Stimulated activated CD4-positive, alpha-beta T cell treated with anti-CD3 and anti-CD28 coated beads, TNF-alpha, amount 100 ng/mL, for 1 hour (primary cell): ENCODE measurements at places on chromosomes 1 and 21.

DNA sequence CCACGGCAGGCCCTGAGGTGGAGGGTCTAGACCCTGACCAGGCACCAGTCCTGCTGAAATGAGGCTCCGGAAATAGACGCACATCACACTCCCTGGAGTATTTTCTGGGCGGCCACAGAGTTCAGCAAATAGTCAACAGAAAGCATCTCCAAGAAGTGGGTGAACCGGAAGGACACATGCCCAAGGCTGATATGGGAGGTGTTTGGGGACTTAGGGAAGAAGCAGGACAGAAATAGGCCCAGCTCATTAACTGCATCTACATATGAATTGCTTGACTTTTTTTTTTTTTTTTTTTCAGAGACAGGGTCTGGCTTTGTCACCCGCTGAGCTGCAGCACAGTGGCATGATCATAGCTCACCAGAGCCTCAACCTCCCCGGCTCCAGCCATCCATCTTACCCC lies 36.5 kb upstream of the GPR157 start:
- no peak for DNase-seq

GRCh38 chr1:181104790-181105133 lies 16.3 kb downstream of the IER5 start:
- DNase-seq: no peak

GRCh38 chr1:211326528-211327345 lies at the start of gene TRAF5:
Gene TRAF5 (plus strand): TSS chr1:211326833. CDS start chr1:211353240, 26,407 bp downstream.
- DNase-seq: peak; percentile 39

GRCh38 chr1:167554028-167554779 lies 642 bp upstream of the CREG1 start:
- DNase-seq: no peak

- DNase-seq: no peak
Observed at GRCh38 chr1:31976401-31976800, 37.3 kb upstream of the KHDRBS1 start.

DNA sequence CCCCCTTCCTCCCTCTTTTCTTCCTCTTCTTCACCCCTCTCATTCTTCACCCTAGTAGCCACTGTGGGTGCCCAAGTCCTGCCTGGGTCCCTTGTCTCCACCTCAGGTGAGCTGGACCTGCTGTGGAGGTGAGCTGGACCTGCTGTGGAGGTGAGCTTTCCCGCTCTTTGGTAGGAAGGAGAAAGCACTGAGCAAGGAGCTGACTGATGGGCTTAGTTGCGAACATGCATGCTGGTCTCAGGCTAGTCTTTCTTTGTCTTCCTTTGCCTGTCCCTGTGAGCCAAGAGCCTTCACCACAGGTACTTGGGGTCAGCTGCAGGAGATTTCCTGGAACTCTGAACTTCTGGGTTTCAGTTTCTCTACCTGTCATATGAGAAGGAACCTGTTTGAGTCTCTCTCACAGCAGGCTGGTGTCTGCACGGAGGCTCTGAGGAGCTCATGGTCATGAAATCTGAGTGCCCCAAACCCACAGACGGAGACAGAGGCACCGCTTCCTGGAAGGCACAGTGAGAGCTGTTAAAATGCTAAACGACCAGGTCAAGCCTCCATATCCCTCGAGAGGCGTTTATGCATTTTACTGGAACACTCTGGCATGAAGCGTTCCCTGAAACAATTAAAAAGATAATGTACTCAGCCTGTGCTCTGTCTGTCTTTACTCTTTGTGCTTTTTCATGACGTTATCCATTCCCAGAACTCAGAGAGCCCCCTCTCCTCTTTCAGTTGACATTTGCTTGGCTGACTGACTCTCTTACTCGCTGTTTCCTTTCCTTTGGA lies 69.5 kb downstream of the RHOU start:
- no peak for DNase-seq

GRCh38 chr1:176949033-176949662 lies 215.4 kb downstream of the ASTN1 start:
- no peak for DNase-seq

- no peak for DNase-seq
Observed at GRCh38 chr21:44582055-44582454, 1.7 kb upstream of the KRTAP10-5 start.

DNA sequence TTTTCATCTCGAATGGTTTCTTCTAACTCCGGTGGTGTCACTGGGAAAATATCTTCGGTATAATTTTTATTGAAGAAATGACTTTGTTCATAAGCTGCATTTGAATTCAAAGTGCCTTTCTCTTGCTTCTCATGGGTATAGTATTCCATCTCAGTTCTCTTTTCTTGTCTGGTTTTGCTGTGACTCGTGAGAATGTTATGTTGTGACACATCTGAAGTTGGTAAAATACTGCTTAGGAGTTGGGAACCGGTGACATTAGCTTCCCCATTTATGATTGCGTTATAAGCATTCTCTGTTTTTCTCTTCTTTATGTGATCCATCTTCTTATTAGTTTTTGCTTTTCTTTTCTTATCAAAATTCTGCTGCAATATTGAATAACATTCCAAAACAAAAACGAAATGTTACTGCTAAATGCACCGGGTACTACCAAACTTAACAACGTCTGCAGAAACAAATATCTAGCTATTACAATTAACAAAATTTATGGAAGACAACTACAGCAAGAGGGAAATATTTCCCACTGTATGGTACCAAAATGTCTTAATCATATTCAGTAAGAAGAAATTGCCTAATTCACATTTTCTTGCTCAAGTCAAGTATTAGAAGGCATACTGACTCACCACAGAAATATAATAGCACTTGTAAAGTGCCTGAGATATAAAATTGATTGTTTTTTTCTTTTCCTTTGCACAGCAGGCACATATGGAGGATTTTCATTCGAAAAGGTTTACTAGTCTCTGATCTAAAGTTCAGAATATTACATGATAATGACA lies 15.5 kb downstream of the LRIF1 start:
- DNase-seq: no peak

DNA sequence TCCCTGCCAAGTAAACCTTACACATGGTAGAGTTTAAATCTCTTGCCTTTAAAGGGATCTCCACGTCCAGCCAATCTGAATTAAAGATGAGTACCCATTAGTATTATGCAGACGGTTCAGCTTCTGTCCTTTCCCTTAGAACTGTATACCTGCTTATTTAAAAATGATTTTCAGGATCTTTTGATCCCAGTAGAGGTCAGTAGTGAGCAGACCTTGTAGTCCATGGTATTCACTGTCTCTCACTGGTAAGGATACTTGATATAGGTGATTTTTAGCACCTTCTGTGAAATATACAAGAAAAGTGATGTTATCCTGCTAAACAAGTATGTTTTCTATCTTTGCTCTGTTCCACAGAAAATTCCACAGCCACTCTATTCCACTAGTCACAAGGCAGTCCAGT lies 1211.6 kb upstream of the ADGRL4 start:
- no peak for DNase-seq

- no peak for DNase-seq
Observed at GRCh38 chr1:78040484-78041089, 5.2 kb upstream of the GIPC2 start.

- DNase-seq: no peak
Observed at GRCh38 chr1:219875860-219876259, 52.5 kb downstream of the SLC30A10 start.

DNA sequence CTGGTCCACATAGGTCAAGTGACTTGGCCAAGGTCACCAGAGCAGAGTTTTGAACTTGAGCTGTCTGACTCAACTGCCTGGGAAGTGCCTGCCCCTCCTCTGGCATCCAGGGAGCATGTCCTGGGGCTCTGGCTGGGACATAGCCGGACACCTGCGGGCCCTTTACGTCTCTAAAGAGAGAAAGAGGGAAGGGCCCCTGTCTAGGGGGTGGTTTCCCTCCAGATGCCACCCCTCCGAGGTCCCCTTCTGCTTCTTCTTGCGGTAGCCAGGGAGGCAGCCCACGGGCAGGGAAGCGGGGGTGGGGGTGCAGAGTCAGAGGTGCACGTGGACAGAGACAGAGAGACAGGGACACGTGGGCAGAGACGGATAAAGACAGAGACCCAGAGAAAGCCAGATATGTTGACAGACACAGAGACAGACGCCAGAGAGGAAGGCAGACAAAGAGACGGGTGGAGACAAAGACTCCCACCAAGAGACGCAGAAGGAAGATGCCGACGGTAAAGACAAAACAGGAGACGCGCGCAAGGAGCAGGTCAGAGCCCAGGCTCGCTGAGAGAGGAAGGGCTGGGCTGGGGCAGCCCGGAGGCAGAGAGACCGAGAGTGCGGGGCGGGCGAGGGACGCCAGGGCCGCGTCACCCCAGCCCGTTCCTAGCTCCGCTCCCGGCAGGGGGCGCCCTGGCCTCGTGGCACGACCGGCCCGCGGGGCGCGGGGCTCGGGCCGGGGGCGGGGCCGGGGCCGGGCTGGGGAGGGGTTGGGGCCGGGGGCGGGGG lies 458 bp upstream of the ALPL start:
- peak; percentile 7 for DNase-seq

- no peak for DNase-seq
Observed at GRCh38 chr1:53402891-53403655, 56.1 kb upstream of the DMRTB1 start.

- DNase-seq: no peak
Observed at GRCh38 chr1:215923129-215923824, 356.2 kb downstream of the KCTD3 start.

GRCh38 chr21:42444745-42445059 lies 41.0 kb downstream of the UBASH3A start:
- DNase-seq: no peak

- no peak for DNase-seq
Observed at GRCh38 chr1:80278936-80279335, 1272.4 kb upstream of the ADGRL4 start.

DNA sequence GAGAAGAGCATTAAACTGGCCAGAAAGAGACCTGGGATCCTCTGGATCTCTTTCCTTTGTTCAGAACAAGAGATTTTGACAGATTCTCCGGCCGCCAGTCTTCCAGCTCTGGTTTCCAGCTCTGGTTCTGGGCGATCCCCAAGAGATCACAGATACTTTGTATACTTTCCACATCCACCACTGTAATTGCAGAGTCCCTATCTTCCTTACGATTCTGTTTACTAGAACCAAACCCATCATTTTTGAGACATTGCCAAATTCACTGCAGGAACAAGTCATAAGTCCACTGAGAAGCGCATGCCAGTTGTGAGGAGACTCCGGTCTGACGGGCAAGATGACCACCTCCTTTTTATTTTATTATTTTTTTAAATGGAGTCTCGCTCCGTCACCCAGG lies 505.2 kb downstream of the SMYD3 start:
- no peak for DNase-seq

- no peak for DNase-seq
Observed at GRCh38 chr21:40641042-40641441, 205.9 kb downstream of the DSCAM start.

DNA sequence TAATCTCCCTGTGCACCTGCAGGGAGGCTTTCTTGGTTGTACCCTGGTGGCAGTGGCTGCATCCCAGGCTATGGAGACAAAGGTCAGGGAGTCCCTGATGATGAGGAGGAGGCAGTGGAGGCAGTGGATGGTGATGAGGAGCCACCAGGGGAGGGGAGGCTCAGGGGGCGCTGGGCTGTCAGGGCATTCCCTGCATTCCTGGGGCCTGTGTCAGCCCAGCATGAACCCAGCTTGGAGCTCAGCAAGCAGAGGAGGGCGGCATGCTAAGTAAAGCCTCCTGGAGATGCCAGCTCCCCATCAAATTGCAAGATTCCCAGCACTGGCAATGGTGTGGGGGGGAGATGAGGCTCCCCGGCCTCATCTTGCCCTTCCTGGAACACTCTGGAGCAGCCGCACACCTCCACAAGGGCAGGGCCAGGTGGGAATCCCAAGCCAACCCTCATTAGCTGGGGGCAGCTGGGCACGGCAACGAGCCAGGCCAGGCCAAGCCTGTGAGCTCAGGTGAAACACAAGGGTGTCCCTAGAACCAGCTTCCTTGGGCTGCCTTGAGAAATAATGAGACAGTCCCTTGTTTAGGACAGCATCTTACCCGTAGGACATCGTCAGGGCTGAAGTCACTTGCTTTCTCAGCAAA lies 469.5 kb downstream of the MATN1 start:
- no peak for DNase-seq

DNA sequence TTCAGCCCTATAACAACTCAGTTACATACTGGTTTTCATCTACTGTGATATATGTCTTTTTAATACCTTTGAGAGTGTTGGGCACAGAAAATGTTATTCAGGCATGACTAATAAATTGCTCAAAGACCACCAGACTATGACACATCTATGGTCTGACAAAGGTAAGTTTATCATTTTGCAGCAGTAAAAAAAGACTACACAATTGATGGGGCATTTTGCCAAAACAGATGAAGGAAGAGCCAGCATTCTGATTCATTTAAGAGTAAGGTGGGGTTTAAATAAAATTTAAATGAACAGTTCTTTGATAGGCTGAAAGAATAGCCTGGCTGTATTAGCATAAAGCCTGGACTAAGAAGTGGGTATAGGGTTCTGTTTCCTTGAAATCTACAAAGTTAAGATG lies 8.8 kb upstream of the RNPC3 start:
- no peak for DNase-seq

- DNase-seq: no peak
Observed at GRCh38 chr21:33801424-33802405, 113.9 kb downstream of the ATP5PO start.

DNA sequence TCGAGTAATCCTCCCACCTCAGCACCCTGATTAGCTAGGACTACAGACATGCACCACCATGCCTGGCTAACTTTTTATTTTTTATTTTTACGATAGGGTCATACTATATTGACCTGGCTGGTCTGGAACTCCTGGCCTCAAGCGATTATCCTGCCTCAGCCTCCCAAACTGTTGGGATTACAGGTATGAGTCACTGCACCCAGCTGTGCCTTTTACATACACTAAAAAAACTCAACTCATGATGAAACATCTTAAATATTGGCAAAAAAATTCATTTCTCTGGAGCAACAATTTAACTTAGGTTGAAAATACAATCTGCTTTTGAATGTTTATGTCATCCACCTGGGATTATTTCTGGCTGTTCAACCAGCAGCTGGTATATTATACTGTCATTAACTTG lies 598.3 kb upstream of the ZP4 start:
- DNase-seq: no peak

DNA sequence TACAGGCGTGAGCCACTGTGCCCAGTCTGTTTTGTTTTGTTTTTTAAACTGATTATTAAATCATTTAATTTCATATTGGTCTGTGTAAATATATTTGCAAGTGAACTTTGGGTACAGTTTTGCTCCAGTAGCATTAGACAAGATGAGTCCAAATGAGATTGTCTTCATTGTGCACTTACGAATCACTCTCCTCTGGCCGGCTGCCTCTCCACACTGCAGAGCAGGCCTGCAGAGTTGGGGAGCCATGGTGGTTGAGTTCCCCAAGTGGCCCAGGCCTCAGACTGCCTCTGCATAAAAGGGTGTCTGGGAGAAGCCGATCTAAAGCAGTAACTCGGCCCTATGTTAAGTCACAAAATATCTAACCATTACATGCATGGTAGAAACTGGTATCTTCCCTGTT lies 74.8 kb downstream of the ATP5PO start:
- DNase-seq: no peak

- no peak for DNase-seq
Observed at GRCh38 chr1:228308085-228308601, 98.5 kb downstream of the TRIM11 start.

GRCh38 chr1:193181985-193182384 lies 4.4 kb downstream of the B3GALT2 start:
- DNase-seq: no peak

GRCh38 chr21:43467785-43468184 lies 40.9 kb upstream of the SIK1 start:
- no peak for DNase-seq

GRCh38 chr1:117061986-117062415 lies 1.9 kb downstream of the TTF2 start:
- DNase-seq: no peak

- DNase-seq: no peak
Observed at GRCh38 chr1:8374812-8375211, 56.9 kb downstream of the SLC45A1 start.

GRCh38 chr1:51247499-51247898 lies 11.4 kb downstream of the RNF11 start:
- DNase-seq: no peak
